ENCODE measurements at places on chromosomes 2 and 18. TPM values are rescaled to one million over a fixed set of nuclear protein-coding genes. Genes with fewer than 3 reads are reported as not detected.

ATF2 gene
- 22.0 TPM for total RNA-seq

RSAD2 gene
- total RNA-seq = 0.53 TPM

ALPI gene
- not detected for total RNA-seq

SMYD1 gene
- not detected for total RNA-seq

TEKT4 gene
- not detected for total RNA-seq

INHA gene
- 0.39 TPM for total RNA-seq

GPR155 gene
- total RNA-seq = 0.36 TPM

METTL21A gene
- 19.7 TPM for total RNA-seq

NT5DC4 gene
- total RNA-seq = not detected

COPS7B gene
- total RNA-seq = 43.0 TPM
